ENCODE measurements at places on chromosomes 16 and 17. TPM values are rescaled to one million over a fixed set of nuclear protein-coding genes. Genes with fewer than 3 reads are reported as not detected.

Gene CDH13
- total RNA-seq, result 141 TPM

Gene PLLP
- 1.1 TPM for total RNA-seq

Gene CXCL16
- 20.2 TPM for total RNA-seq

Gene KCNJ2
- total RNA-seq, result not detected

GRCh38 chr16:69201787-69202186 lies 14.8 kb downstream of the SNTB2 start:
- peak; percentile 55 for DNase-seq

DNA sequence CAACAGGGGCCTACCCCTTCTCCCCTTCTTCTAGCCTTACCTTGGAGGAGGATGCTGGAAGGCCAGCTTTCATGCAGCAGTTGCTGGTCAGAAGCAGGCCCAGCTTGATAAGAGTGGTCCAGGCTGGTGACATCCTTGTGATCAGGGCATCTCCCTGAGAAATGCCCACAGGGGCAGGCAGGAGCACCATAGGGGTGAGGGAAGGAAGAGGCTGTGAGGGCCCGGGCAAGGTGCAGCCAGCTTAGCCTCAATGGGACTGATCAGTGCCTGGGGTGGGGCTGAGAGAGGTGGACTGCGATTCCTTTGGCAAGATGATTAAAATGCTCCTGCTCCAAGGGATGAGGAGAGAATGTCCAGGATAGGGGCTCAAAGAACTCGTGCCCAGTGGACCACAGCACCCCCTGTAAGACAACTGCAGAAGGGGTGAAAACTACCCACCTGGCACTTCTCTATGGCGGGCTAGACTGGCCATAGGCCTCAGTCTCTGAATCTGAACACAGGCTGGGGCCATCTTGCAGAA lies 9.5 kb upstream of the GALK1 start:
- no peak for DNase-seq

DNA sequence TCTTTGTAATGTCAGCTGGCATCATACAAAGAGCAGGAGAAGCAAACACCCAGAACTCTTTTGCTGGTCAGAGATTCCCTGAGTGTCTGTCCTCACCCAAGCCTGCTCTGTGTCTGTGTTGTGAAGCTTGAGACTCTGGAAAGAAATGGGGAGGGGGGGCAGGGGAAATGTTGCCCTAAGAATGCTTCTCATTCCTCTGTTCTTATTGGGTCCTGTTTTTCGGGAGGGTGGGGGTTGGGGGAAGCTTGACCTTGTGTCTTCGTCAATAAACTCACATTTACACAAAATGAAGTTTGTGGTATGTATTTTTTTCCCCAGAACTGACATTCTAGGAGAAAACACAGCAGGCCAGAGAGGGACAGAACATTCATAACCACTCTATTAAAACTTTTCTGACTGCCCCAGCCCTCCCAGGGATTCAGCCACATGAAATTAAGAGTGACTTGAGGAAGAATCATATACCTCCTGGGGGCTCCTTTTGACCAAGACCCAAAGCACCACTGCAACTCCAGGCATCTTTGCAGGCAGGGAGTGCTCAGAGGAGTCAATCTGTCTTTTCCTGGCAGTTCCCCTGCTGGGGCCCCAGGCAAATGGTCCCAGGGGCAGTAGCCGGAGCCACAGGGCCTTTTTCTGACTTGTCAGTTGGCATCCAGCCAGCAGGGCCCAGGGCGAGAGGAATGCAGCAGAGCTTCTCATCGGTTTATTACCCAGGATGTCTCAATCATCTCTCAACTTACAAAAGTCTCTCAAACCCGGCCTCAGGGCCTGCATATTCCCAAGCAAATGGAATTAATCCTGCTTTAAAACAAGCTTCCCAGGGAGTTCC lies 5.1 kb upstream of the RASL10B start:
- peak; percentile 49 for DNase-seq

DNA sequence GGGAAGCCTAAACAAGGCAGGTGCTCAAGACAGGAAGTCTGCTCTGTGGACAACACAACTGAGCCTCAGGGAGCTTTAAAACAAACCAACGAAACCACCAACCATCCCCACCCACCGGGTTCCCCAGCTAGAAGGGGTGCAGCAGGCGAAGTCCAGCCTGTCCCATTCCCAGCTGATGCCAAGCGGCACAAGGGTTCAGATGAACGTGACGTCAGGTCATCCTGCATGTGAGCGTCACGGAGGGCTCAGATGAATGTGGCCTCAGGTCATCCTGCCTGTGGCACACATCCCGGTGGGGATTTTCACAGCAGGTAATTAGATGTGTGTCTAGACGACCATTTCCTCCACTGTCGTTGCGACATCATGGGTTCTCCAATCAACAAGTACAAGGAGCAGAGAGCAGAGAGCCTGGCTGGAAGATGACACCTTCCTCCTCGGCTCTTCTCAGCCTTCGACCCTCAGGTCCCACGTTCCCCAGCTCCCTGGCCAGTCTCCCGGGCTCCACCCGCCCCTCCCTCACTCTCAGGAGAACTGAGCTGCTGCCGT lies 246.5 kb downstream of the FOXL1 start:
- peak; percentile 94 for DNase-seq

- DNase-seq, result no peak
These were observed 121.9 kb upstream of the PLCG2 start for GRCh38 chr16:81657224-81657623.

GRCh38 chr16:290015-290680 lies 7.2 kb downstream of the PDIA2 start:
- DNase-seq, result no peak

DNA sequence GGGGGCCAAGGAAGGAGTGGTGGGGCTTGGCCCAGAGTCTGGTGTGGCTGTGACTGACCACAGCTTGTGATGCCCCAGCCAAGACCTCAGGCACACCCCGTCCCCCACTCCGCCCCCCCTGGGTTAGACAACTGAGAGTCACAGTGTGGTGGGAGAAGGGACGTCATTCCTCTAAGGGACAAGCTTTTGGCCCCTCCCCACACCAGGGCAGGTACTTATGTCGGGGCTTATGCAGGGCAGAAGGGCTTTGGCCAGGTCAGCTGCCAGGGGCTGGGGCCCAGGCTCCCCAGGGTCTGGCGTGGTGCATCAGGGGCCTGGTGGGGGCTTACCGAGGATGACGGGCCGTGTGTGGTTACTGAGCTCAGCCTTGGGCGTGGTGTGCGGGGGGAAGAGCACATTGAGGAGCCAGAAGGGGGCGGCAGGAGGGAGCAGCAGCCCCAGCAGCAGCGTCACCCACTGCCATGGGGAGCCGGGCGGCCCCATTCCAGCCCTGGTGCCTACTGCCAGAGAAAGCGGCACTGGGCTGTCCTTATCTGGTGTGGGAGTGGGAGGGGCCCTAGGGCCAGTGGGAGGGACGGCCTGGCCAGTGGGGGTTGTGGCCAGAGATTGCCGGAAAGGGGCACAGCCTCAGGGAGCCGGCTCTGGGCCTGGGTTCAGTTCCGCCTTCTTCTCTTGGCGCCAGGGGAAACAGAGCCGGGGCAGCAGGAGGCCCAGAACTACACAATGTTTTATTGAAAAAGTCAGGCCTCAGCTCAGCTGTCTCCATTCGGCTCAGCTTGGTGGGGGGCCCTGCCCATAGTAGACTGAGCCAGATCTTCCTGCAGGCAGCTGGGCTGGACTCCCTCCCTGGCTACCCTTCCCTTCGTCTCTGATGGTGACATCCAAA lies at the start of gene LCAT:
Gene LCAT (minus strand): TSS at position 502 of the 886 bp plus-strand sequence. CDS start 19 bp downstream, at position 483.
- DNase-seq, result no peak

DNA sequence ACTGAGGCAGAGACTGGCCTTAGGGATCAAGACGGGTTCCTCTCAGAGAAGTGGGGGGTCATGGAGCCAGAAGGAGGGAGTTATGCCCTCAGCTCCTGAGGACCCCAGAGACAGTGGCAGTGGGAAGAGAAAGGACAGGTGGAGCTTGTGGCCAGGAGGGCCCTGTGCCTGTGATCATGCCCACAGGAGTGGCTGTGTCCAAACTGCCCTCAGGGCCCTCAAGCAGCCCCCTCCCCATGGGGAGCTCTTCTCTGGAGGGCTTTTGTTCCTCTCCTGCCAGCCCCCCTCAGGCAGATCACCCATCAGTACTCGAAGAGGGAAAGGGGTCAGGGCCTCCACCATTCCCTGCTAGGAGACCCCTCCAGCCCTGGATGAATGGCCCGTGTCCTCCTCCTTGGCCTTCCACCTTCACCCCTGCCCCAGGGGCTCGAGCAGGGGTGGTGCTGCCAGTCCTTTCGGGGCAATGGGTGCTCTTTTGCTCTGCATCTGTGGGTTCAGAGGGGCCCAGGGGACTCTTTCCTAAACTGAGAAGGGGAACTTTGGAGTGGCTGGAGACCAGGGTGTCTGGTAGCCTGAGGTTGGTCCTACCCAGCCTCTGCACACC lies 52.7 kb downstream of the BEAN1 start:
- DNase-seq, result no peak

DNA sequence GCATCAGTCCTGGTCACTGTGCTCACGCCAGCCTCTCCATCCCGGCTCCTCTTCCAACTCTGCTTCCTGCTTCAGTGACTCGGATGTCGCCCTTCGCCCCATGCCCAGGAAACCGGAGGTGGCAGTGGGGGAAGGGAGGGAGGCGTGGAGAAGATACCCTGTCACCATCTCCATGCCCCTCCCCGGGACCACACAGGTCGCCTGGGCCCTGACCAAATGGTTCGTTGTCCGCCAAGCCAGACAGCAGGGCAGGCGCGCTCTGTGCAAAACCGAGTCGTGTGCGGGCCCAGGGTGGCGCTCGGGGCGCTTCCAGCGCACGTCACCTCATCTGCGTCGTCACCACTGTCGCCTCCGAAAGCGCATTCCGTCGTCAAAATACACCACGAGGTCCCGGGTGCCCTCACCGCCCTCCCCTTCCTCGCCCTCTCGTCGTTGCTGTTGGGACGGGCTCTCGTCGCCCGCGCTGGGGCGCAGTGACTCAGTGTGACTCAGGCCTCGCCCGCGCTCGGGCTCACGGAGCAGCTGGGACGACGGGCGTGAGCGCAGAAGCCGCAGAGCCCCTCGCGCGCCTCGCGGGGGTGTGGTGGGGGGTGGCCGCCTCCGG lies 39.2 kb downstream of the ZNF778 start:
- peak; percentile 41 for DNase-seq

- DNase-seq, result peak; percentile 51
These were observed 29.0 kb upstream of the KPNB1 start for GRCh38 chr17:47620503-47621245.

DNA sequence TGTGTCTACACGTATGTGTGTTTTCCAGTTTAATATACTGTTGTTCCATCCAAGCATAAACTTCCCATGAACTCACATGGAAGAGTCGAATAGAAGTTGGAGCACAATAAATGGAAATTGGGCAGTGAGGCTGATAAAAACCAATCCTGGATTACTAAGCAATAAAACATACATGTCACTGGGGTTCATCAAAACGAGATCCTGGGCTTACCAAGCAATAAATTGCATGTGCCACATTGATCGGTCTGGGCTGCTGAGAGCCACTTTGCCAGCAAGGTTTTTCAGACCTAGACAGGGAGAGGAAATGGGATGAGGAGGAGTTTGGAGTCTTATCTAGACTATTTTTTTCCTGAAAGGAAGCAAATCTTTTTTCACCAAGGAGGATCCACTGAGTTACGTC lies 322.3 kb upstream of the C16orf82 start:
- no peak for DNase-seq

DNA sequence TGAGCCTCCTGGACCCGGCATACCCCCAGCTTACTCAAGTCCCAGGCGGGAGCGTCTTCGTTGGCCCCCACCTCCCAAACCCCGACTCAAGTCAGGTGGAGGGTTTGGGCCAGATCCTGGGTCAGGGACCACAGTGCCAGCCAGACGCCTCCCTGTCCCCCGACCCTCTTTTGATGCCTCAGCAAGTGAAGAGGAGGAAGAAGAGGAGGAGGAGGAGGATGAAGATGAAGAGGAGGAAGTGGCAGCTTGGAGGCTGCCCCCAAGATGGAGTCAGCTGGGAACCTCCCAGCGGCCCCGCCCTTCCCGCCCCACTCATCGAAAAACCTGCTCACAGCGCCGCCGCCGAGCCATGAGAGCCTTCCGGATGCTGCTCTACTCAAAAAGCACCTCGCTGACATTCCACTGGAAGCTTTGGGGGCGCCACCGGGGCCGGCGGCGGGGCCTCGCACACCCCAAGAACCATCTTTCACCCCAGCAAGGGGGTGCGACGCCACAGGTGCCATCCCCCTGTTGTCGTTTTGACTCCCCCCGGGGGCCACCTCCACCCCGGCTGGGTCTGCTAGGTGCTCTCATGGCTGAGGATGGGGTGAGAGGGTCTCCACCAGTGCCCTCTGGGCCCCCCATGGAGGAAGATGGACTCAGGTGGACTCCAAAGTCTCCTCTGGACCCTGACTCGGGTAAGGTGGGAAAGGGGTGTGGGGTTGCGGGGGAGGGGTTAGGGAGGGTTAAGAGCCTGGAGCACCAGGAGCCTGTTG lies 1.6 kb downstream of the SENP3 start:
- DNase-seq, result no peak

Measured in mammary epithelial cell (primary cell).